ENCODE measurements at places on chromosomes 7 and 10.

DNA sequence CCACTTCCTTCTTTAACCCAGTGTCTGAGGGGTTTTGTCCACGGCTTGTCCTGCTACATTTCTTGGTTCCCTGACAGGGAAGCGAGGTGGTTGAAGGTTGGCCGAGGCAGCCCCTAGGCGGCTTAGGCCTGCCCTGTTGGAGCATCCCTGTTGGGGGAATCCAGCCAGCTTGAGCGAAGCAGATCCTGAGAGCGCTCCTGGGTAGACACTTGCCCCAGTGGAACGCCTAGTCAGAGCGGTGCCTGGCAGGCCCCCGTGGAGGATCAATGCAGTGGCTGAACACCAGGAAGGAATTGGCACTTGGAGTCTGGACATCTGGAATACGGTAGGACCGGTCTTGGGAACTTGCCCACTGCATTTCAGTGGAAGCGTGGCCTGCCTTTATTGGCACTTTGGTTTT lies 32.7 kb upstream of the NRF1 start:
- no peak for DNase-seq

DNA sequence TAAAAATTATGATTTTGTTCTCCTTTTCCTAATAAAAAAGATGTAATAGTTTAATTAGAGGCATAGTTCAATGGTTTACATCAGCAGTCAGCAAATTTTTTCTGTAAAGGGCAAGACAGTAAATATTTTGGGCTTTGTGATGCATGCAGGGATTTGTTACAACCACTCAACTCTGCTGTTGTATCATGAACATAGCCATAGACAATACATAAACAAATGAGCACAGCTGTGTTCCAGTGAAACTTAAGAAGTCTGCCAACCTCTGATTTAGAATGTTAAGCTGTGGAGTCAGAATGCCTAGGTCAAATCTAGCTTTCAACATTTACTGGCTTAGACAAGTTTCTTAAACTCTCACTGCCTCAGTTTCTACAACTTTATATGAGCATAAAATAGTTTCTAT lies 31.6 kb downstream of the ASZ1 start:
- DNase-seq: no peak

DNA sequence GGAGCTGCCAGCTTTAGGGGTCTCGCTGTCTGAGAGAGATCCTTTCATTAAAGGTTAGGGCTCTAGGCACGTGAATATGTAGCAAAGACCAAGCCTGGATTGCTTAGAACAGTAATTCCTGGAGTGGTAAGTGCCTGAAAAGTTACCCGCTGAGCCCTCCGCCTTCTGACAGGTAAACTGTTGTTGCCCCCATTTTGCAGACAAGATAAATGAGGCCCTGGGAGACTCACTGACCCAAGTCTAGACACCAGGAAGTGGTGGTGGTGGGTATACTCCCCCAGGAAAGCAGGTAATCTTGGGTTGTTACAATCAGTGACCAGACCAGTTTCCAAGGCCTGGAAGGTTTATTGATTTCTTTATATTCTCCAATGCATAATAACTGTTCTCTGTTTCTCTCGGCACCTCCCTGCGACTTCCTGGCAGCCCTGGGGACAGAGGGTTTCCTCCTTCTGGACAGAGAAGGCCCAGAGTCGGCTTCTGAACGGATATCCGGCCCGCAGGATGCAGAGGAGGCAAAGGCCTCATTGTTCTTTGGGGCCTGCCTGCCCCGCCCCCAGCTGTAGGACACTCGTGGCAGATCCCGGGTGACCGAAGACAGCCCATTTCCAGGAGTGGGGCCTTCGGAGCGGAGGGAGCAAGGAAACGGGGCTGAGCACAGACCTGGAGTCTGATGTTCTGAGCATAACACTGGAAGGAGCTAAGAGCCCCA lies 1.3 kb upstream of the GRK5 start:
- DNase-seq: no peak

DNA sequence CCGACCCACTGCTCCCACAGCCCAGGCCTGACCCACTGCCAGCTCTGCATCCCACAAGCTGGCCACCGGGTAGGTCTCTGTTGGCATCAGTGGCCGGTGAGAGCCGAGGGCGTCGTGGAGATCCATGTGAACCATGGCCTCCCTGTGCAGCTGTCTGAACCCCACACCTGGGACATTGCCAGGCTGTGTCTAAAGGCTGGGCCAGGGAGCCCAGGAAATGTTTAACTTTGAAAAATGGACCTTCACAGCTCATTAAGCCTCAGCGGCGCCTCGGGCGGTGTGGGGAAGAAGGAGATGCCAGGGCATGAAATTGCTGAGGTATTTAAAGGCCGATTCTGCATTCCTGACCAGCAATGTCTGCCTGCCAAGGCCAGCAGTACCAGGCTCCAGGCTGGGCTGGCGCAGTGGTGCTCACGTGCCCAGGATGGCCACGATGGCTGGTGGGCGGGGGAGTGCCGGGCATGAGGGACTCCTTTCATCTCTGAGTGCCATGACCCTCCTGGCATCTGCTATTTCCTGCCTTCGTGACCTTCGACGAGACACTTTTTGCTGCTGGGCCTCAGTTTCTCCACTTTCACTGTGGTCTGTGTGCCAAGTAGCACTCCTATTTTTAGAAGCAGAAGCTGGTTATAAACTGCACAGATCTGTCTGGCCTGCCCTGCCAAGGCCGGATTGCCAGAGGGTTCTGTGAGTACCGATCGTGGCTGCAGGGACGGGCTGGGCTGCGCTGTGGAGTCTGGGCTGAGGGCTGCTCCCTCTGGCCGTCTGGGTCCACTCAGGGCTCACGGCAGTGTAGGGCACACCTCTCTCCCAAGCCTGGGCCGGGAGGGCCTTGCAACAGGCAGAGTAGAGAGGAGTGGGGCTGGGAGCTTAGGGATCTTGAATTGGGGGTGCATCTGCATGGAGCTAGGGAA lies 21.8 kb downstream of the ELFN1 start:
- DNase-seq: no peak

DNA sequence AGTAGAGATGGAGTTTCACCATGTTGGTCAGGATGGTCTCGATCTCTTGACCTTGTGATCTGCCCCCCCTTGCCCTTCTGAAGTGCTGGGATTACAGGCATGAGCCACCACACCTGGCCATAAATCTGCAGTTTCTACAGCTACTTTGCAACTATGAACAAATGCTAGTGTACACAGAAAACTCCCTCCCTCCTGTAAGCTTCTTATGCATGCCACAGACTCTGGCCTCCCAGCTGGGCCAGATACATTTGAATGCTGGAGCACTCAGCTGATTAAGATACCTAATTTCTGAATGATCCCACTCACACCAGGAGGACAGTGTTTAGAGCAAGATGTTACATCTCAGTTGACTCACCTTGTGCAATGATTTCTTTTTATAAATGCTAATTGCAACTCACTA lies 486.2 kb downstream of the KCNMA1 start:
- no peak for DNase-seq

DNA sequence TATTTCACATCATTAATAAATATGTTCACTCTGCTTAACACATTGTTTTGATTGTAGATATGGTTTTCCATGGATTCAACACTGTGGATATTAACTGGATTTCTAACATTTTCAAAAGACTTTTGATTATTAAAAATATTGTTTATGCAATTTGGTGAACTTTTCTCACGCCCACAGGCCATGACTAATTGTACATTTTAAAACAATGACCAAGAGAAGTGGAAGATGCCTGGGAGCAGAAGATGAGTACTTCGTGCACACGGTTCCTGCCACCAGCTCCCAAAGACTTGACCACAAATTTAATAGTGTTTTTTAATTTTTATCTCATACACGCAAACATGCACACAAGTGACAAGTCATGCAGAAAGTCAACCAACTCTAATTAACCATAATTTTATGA lies 451.0 kb upstream of the ADARB2 start:
- no peak for DNase-seq

GRCh38 chr7:142188846-142189245 lies 69.0 kb downstream of the PRSS58 start:
- no peak for DNase-seq

Measured in GM04503 (cell line).